ENCODE measurements at places on chromosomes 6 and 20.

DNA sequence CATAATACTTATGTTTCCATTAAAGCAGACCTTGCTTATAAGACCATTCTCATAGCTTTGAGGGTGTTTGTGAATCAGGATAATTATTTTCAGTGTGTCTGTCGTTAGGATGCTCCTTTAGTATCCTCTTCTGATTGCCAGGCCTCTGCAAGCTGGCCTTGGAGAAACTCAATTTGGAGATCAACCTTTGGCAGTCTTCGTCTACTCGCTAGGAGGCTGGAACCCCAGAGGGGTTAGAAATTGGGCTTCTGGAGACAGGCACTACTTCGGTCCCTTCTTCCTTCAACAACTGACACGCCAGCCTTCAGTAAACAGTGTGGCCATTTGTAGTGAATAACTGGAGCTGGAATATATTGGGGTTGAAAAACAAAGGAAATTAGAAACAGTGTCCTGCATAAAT is 100.8 kb upstream of the CITED2 start:
- DNase-seq, result no peak

- DNase-seq, result no peak
Measured at GRCh38 chr6:155974359-155974758, 518.7 kb upstream of the NOX3 start.

GRCh38 chr20:1005452-1006027 is 3.4 kb upstream of the RSPO4 start:
- no peak for DNase-seq

- DNase-seq, result no peak
Measured at GRCh38 chr6:43738877-43739641, 31.0 kb upstream of the VEGFA start.
